ENCODE measurements at places on chromosomes 13 and 19.

DNA sequence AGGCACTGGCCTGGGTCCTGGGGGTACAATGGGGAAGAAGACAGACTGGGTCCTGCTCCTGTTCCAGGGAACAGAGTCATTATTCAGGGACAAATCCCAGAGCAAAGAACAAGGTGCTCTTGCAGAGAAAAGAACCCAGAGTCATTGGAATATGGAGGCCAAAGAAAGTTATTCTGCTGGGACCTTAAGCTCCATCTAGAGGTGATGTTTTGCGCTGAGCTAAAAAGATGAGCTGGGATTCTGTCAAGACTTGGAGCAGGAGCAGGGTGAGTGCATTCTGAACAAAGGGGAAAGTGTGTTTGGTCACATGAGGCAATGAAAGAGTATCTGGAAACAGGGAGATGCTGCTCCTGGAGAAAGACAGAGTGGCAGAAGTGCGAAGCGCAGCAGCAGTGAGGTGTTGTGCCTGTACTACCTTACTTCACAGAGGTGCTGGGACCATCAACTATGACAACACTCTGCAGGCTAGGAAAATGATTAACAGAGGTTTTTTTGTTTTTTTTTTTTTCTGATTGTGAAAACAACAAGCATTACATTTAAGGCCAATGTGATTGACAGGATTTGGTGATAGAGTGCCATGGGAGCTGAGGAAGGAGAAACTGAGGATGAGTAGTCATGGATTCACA is 95.3 kb upstream of the TNFSF11 start:
- peak; percentile 11 for DNase-seq

DNA sequence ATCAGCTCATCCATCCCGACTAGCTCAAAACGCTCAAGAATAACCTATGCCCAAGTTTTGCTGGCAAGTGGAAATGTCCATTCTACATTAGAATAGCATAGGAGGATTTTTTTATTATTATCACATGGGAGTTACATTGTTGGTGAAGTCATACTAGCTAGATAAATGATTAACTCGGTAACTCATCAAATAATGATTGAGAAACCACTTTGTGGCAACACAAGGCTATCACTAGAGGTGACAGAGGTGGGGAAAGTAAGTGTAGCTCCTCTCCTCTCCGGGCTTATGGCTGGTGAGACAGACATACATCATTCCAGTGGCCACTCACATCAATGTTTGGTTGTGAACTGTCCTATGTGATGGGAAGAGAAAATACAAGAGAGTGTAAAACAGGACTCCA is 161.6 kb downstream of the ZIC5 start:
- DNase-seq: no peak

DNA sequence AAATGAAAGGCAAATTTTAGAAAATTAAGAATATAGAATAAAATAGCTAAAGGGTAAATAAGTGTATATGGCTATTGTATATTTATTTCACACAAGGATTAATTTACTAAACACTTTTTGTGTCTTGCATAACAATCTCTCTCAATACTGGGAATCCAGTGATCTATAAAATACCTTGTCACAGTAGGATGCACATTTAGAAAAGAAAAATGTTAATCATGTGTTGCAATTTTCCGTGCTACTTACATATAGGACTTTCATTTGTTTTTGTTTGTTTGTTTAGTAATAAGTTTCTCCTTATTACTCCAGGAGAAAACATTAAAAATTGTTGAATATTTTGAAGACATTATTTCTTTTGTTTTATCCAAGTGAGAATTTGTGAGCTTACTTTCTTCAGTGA is 1533.3 kb downstream of the SLITRK5 start:
- no peak for DNase-seq

DNA sequence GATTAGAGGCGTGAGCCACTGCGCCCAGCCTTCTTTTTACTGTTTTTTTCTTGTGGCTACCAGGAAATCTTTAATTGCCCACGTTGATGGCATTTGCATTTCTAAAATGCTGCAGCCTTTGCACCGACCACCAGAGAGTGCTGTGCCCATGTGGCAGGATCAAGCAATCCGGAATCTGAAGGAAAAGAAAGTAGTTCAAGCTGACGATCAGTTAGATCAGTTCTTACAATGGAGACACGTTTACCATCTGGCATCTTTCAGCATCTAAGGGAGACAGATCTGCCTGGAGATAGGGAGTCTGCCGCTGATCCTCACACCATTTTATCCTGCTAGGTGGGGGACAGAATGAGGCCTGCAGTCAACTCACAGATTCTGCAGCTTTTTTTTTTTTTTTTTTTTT is 19.9 kb downstream of the TINCR start:
- no peak for DNase-seq

- no peak for DNase-seq
Observed at GRCh38 chr13:94503851-94504250, 24.4 kb upstream of the DCT start.

GRCh38 chr19:51688671-51689571 is 4.2 kb upstream of the SPACA6 start:
- no peak for DNase-seq

GRCh38 chr13:31946091-31946770 is 85.3 kb upstream of the FRY start:
- no peak for DNase-seq

DNA sequence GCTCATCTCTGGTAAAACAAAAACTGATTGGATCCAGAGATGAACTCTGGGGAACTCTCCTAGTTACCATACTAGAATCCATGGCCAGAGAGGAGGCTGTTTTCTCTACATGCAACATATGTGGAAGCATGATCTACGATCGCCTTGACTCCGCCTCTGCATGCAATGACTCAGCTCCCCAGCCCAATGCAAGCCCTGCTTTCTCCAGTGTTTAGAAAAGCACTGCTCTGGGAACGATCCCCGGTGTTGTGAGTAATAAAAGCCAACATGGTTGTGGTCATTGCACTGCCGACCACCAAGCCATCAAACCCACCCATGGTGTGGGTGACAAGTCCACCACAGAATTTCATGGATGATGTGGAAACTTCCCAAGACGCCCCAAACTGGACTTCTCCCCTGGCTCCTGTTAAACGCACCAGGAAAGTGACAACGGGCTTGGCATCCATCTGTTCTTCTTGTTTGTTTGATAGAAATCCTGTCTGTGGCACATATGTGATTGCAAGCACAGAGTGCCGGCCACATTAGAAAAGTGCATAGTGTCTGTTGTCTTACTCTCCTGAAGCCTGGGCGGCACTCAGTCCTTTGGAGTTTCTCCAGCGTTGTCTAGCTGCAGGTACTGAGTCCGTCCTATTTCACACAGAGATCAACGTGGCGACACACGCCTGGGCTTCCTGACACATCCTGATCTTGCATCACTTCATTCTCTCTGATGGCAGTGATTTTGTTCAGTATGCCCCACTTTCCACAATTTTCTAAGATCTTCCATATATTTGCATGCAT is 36.4 kb upstream of the VSTM2B start:
- DNase-seq: no peak

DNA sequence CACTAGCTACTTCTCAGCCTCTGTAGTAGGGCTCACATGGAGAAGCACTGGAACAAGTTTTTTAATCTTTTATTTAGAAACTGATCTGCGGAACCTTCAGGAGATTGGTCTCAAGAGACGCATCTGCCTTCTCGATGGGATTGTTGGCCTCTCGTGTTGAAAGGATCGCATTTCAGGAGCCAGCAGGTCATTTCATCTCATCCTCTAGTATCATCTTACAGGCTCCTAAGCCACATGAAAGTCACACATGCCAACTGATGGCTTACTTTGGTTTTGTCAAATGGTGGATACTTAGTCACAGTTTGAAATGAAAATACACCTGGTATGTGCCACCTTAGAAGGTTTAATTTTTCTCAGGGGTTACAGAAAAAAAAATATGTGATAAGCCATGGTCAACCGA is 1703.6 kb downstream of the EFNB2 start:
- no peak for DNase-seq

GRCh38 chr19:28878862-28879566 is 333.9 kb downstream of the UQCRFS1 start:
- DNase-seq: peak; percentile 56

- DNase-seq: no peak
Observed at GRCh38 chr13:20609145-20609544, 42.2 kb downstream of the IFT88 start.

DNA sequence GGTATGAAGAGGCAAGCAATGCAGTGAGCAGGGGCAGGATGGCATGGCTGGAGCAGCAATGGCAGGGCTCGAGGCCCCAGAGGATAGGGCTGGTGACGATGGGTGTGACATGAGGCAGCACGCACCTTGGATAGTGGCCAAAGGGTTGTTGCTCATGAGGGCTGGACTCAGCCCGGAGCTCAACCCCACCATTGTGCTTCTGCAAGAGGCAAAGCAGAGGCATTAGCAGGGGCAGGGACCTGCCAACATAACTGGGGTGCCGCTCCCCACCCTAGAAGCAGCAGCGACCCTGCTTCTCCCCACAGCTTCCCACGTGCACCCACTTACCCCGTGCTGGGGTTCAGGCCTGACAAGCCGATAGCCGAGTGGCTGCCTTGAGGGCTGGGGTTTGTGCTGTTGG is 15.8 kb downstream of the ZNF574 start:
- no peak for DNase-seq

GRCh38 chr19:30464162-30464561 is 92.0 kb downstream of the ZNF536 start:
- DNase-seq: no peak

DNA sequence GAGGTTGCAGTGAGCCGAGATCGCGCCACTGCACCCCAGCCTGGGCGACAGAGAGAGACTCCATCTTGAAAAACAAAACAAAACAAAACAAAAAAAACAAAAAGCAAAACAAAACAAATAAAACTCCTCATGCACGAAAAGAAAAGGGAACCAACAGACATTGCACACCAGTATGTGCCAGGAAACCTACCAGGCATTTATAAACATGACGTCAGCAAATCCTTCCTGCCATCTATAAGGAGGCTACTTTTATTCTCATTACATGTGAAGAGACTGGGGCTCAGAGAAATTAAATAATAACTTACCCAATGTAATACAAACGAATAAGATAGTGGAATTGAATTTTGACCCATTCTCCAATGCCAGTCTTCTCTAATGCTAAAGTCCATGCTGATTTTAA is 197.2 kb downstream of the NUFIP1 start:
- DNase-seq: no peak

GRCh38 chr19:29266001-29266400 is 53.0 kb upstream of the UQCRFS1 start:
- no peak for DNase-seq

GRCh38 chr13:95557013-95557412 is 4.5 kb downstream of the CLDN10 start:
- no peak for DNase-seq

DNA sequence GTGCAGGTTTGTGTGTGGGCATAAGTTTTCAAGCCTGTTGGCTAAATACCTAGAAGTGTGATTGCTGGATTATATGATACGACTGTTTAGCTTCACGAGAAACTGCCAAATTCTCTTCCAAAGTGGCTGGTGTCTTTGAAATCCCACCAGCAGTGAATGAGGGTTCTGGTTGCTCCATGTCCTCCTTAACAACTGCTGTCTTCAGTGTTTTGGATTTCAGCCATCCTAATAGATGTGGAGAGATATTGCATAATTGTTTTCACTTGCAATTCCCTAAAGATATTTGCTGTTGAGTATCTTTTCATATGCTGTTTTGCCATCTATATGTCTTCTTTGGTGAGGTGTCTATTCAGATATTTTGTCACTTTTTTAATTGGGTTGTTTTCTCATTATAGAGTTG is 390.5 kb downstream of the ZNF536 start:
- no peak for DNase-seq

- peak; percentile 82 for DNase-seq
Observed at GRCh38 chr19:38949580-38950367, 19.0 kb downstream of the MRPS12 start.

DNA sequence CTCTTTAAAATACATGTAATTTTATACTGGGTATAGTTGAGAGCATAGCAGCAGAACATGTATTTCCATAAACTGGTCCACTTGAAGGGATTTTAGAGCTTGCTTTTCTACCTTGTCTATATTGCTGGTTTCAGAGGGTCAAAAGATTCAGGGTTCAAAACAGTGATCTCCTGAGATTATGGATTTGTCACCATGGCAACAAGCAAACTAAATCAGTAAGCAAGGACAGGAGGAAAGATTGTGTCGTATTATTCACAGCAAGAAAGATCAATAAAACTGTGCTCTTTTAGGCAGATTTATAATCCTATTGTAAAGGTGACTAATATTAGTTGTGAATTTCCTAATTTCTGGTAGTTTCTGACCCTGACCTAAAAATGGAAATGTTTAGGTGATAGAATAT is 496.4 kb downstream of the LMO7 start:
- no peak for DNase-seq

DNA sequence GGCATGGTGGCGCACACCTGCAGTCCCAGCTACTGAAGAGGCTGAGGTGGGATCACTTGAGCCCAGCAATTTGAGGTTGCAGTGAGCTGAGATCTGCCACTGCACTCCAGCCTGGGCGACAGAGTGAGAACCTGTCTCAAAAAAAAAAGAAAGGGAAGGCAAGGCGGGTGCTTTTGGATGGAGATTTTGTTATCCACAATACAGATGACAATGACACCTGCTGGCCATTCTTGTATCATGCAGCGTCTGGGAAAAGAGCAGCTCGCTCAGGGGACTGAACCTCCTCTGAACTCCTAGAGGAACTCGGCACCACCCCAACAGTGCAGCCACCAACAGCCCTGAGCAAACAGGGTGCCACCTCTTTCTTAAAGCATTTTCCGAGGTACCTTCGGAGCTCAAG is 22.8 kb downstream of the HAUS8 start:
- peak; percentile 25 for DNase-seq

DNA sequence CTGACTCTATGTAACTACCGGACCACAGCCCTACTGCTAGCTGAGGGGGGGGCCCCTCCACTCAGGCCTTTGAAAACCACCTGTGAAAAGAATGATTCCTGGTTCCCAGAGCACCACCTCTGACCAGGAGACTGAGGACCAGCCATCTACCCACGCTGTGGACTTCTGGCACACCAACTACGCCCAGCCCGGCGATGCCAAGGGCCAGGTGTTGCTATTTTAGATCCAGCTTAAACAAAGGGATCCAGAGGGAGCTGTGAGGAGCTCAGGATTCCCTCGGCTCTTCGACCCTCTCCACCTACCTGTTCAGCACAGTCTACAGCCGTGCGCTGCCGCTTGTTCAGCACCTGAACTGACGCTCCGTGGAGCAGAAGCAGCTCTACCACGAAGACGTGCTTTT is 23.0 kb downstream of the PDCD5 start:
- DNase-seq: no peak

DNA sequence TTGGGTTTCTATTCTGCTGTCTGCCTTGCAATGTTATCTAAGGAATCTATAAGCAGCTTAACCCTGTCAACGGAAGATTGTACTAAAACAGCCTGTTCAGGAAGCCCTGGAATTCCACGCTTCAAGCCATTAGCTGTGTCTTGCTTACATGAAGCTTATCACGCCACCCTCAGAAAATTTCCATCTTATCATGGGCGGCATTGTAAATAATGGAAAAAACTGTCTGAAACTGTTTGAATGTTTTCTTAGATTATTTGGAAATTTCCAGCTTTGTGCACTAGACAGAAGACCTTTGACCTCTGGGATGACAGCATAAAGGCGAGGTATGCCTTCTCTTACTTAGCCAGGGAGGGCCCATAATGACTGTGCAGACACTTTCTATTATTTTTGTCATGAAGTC is 319.7 kb downstream of the KCNRG start:
- no peak for DNase-seq
